ENCODE measurements at places on chromosomes 16 and 17. TPM values are rescaled to one million over a fixed set of nuclear protein-coding genes. Genes with fewer than 3 reads are reported as not detected.

TPSG1 gene
- total RNA-seq, result not detected

JPH3 gene
- not detected for total RNA-seq

ATP2A3 gene
- 303 TPM for total RNA-seq

DHRS7C gene
- not detected for total RNA-seq

CLEC19A gene
- total RNA-seq, result not detected

TBX6 gene
- total RNA-seq, result 1.5 TPM

TMC7 gene
- total RNA-seq, result not detected

ZG16 gene
- total RNA-seq, result not detected
